Occipital lobe (tissue), 3 donors: ENCODE measurements at places on chromosomes 2 and 18. TPM values are rescaled to one million over a fixed set of nuclear protein-coding genes. Genes with fewer than 3 reads are reported as not detected.

DNA sequence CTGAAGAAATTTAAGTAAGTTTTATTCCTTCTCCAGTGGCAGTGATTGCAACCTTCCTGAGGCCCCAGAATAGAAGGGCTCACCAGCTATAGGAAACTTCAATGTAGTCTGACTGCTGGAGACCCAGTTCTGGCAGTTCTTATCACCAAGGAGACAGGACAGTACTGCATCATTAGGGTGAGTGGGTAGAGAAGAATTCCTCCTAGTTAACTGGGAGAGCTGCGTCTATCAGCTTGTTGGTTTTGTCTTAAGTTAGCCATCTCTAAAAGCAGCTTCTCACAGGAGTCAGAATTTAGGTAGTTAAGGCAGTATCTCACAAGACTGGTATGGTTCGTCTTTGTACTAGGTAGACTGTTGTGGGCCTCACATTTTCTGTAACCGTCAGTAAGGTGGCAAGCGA, 3.3 kb upstream of the MSTN start:
- DNase-seq, result no peak

DNA sequence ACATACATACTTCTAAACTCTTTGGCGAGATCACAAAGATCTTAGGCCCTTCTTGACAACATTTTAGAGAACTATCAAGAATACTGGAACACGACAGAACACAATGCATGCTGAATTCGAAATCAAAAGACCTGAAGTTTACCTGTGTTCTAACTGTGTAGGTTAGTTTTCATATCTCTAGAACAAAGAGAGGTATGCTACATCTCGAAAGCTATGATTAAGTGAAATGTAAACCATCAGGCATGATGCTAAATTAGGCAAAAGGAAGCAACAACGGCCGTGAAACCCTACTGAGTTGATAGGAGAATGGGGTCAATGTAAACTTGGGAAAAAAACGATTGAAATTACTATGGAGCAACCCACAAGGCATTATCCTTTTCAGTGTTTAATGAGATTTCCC, 43.7 kb downstream of the IKZF2 start:
- no peak for DNase-seq

- DNase-seq, result no peak
Observed at GRCh38 chr2:233406865-233407264, 52.6 kb downstream of the DGKD start.

GRCh38 chr18:59848002-59848401, 51.8 kb upstream of the PMAIP1 start:
- DNase-seq, result no peak

GRCh38 chr2:70806013-70806412, 14.4 kb downstream of the CLEC4F start:
- DNase-seq, result no peak

- DNase-seq, result no peak
Observed at GRCh38 chr18:41917181-41917580, 37.9 kb upstream of the PIK3C3 start.

GRCh38 chr2:111667542-111668273, 216.3 kb downstream of the ANAPC1 start:
- no peak for DNase-seq

GRCh38 chr2:37378411-37378810, 34.0 kb downstream of the QPCT start:
- DNase-seq, result no peak

DNAJB2 gene
- total RNA-seq, result 73.2 TPM

C2orf78 gene
- not detected for total RNA-seq

PSMA8 gene
- not detected for total RNA-seq

MSH6 gene
- 58.6 TPM for total RNA-seq
